ENCODE measurements at places on chromosomes 2 and 18. TPM values are rescaled to one million over a fixed set of nuclear protein-coding genes. Genes with fewer than 3 reads are reported as not detected.

DNA sequence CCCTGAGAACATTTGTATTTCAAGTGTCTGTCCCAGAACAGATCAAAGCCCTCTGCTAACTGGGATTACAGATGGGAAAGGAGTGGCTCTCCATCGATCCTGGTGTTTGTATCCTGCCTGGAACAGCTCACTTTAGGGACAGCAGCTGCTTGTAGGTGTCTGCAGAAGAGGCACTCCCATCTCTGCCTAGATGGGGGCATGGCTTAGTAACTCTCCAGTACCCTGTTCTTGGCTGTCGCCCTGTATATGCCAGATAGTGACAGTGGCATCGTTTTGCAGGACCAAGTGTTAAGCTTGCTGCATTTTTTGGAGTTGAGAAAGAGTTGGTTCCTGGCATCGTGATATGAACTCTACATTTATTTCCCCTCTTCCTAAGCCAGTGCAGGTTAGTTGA, 189.9 kb downstream of the SH3RF3 start:
- no peak overlapping the region for H3K27ac ChIP-seq
- no peak for DNase-seq
- H3K36me3 ChIP-seq: no peaks in the 10 kb centered on the region
- peaks cover 8% of the 10 kb centered on the region for H3K4me1 ChIP-seq
- no peaks in the 10 kb centered on the region for H3K27me3 ChIP-seq

GRCh38 chr18:49112031-49112430, 161.3 kb upstream of the SMAD7 start:
- peaks cover 6% of the 10 kb centered on the region for H3K36me3 ChIP-seq
- H3K4me1 ChIP-seq: peaks cover 3% of the 10 kb centered on the region
- H3K27me3 ChIP-seq: no peaks in the 10 kb centered on the region

- DNase-seq: no peak
- H3K4me1 ChIP-seq: no peaks in the 10 kb centered on the region
- H3K36me3 ChIP-seq: no peaks in the 10 kb centered on the region
- peaks cover 3% of the 10 kb centered on the region for H3K27me3 ChIP-seq
Measured at GRCh38 chr2:70651727-70652126, 98.1 kb upstream of the TGFA start.

MPP4 gene
- not detected for total RNA-seq

ERMN gene
- not detected for total RNA-seq

DNA sequence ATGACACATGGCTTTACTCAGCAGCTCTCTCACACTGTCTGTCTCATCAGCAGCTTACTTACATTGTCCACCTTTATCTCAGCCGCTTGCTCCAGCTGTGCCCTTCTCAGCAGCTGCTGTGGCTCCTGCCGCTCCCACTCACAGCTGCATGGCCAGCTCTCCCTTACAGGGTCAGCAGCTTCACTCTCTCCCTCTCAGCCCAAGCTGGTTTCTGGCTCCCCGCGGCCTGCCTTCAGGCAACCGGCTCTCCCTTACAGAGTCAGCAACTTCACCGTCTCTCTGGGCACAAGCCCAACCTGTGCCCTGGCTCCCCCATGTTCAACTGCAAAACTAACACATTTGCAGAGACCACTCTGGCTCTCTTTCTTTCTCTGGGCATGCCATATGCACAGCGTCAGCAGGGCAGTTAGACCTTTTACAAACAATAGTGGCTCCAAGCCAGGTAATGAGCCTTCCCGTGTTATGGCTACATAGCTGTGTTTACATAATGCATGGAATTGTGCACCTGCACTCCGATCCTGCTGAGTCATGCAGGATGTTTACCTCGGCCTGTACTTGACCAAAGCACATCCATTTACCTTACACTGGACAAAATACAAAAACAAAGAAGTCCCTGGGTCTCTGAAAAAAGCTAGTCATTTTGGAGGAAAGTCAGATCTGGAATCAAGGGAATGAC, 167.3 kb downstream of the DOK6 start:
- no peaks in the 10 kb centered on the region for H3K27me3 ChIP-seq
- no peaks in the 10 kb centered on the region for H3K4me1 ChIP-seq
- no peak overlapping the region for H3K4me3 ChIP-seq
- no peak for DNase-seq
- H3K36me3 ChIP-seq: no peaks in the 10 kb centered on the region
- H3K27ac ChIP-seq: no peak overlapping the region

TMEM178A gene
- total RNA-seq: 14.0 TPM

- H3K27me3 ChIP-seq: no peaks in the 10 kb centered on the region
- no peaks in the 10 kb centered on the region for H3K4me1 ChIP-seq
- no peaks in the 10 kb centered on the region for H3K36me3 ChIP-seq
- H3K27ac ChIP-seq: no peak overlapping the region
- DNase-seq: no peak
Measured at GRCh38 chr18:59661891-59662701, 35.1 kb downstream of the CCBE1 start.

- H3K27me3 ChIP-seq: no peaks in the 10 kb centered on the region
- H3K4me3 ChIP-seq: no peak overlapping the region
Measured at GRCh38 chr2:98376996-98377395, 30.7 kb downstream of the CNGA3 start.

- no peak overlapping the region for H3K4me3 ChIP-seq
- H3K36me3 ChIP-seq: no peaks in the 10 kb centered on the region
- DNase-seq: no peak
- no peaks in the 10 kb centered on the region for H3K27me3 ChIP-seq
Measured at GRCh38 chr18:35936951-35937350, 35.5 kb upstream of the RMP24 start.

RHBDD1 gene
- 23.1 TPM for total RNA-seq

SULT1C4 gene
- total RNA-seq: 2.1 TPM

DNA sequence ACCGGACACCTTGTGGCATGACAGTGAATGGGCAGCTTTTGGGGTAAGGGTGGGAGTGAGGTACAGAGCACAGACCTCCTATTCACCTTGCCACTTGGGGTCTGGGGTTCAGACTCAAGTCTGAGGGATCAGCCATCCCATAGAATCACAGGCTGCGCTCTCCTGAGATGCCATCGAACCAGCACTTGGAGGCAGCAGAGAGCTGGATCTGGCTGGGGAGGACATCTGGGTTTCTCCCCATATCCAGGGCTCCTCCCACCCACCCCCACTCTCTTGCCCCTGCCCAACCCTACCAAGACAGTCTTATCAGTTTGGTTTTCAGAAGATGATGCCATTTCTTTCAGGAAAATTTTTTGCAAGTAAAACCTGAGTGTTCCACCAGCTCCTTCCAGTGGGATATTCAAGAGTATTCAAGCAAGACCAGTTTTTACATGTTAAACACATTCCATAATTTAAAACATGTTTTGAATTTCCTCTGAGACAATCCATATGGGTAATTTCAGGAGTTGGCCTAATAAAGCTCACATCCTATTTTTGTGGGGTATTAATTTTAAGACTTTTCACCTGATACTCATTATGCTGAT, 29.2 kb upstream of the TEX44 start:
- no peak overlapping the region for H3K4me3 ChIP-seq
- peak; percentile 78 for DNase-seq
- no peaks in the 10 kb centered on the region for H3K27me3 ChIP-seq
- no peaks in the 10 kb centered on the region for H3K4me1 ChIP-seq

- no peaks in the 10 kb centered on the region for H3K36me3 ChIP-seq
- no peak overlapping the region for H3K27ac ChIP-seq
- no peak for DNase-seq
- H3K4me1 ChIP-seq: no peaks in the 10 kb centered on the region
- H3K4me3 ChIP-seq: no peak overlapping the region
Measured at GRCh38 chr2:198117406-198118041, 313.1 kb downstream of the PLCL1 start.

DNA sequence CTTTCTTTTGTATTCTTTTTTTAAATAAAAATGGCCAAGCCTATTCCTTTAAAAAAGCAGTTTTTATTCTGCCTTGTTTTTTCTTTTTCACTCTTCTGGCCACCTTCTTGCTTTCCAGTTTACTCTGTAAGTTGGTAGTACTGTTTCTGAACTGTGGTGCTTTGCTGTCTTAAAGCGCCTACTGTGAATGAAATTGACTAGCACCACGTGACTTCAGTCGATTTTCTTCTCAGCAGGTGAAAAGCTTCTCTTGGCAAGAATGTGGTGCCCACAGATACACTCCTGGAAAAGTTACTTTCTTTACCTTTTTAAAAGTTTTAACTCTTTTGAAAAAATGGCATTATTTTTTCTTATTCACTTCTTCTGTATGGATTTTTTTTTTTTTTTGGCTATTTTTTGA, 32.4 kb downstream of the DYNC1I2 start:
- H3K27ac ChIP-seq: no peak overlapping the region
- H3K4me1 ChIP-seq: no peaks in the 10 kb centered on the region
- no peak for DNase-seq

DNA sequence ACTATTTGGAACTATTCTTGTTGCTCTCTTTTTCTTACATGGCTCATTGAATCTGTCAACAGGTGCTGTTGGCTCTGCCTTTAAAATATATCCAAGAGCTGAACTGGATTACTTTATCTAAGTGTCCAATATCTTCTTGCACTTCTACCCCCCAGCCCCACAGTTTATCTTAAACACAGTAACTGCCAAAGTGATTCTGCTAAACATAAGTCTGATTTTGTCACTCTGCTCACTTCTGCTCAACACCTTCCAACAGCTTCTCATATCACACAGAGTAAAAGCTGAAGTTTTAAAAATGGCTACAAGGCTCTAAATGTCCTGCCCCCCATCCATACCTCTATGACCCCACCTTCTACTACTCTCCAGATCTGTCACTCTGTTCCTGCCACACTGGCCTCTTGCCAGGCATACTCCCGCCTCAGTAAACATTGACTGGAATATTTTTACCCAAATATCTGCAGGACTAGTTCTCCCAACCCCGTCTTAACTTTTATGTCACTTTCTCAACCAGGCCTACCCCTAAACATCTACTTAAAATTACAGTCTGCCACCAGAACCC, 130.7 kb downstream of the CCDC148 start:
- no peak for DNase-seq
- no peaks in the 10 kb centered on the region for H3K4me1 ChIP-seq
- no peak overlapping the region for H3K27ac ChIP-seq
- H3K27me3 ChIP-seq: no peaks in the 10 kb centered on the region

DNA sequence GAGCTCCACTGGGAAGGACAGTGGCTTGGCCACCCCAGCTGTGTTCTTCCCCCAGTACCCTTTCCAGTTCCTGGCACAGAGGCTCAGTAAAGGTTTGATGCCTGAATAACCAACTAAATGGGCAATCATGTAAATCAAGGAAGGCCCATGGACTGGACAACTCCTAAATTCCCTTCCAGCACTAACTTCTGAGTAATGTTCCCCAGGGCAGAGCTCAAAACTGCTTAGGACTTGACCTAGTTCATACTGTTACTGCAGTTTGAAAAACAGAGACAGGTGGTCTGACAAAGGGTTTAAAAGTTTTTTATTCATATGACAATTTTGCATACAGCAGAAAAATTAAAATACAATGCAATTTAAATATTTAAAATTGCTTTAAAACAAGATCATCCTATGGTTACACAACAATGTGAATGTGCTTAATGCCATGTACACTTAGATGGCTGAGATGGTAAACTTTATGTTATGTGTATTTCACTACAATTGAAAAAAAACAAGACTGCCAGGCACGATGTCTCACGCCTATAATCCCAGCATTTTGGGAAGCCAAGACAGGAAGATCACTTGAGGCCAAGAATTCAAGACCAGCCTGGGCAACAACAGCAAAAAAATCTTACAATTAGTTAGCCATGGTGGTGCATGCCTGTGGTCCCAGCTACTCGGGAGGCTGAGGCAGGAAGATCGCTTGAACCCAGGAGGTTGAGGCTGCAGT, 26.2 kb downstream of the PCBP1 start:
- H3K27ac ChIP-seq: no peak overlapping the region
- H3K36me3 ChIP-seq: no peaks in the 10 kb centered on the region
- no peak overlapping the region for H3K4me3 ChIP-seq

- H3K4me3 ChIP-seq: no peak overlapping the region
- DNase-seq: no peak
- H3K27ac ChIP-seq: no peak overlapping the region
- H3K36me3 ChIP-seq: peaks cover 21% of the 10 kb centered on the region
Measured at GRCh38 chr18:35991696-35992095, 19.2 kb downstream of the RMP24 start.

DNA sequence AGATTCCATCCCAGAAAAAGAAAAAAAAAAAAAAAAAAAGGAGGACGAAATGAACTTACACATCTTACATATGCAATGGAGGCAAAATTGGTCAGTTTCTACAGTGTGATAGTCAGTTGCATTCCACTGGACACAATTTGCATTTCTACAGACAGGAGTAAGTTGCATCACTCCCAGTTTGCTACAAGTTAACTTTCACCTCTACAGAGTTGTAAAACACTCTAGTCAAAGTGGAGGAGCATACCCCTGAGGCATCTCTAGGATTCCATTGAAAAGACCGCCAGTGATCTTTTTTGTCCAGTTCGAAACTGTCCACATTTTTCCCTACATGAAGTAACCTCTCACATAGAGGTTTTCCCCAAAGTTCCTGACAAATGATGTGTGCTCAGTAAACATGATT, 202.8 kb downstream of the VAPA start:
- H3K27me3 ChIP-seq: no peaks in the 10 kb centered on the region
- no peak overlapping the region for H3K4me3 ChIP-seq
- H3K4me1 ChIP-seq: no peaks in the 10 kb centered on the region
- no peaks in the 10 kb centered on the region for H3K36me3 ChIP-seq
- H3K27ac ChIP-seq: no peak overlapping the region

- no peak overlapping the region for H3K27ac ChIP-seq
- DNase-seq: no peak
- no peaks in the 10 kb centered on the region for H3K4me1 ChIP-seq
- H3K4me3 ChIP-seq: no peak overlapping the region
Measured at GRCh38 chr2:225738735-225739134, 339.2 kb downstream of the NYAP2 start.

- no peaks in the 10 kb centered on the region for H3K27me3 ChIP-seq
- no peak overlapping the region for H3K4me3 ChIP-seq
- H3K27ac ChIP-seq: no peak overlapping the region
- H3K4me1 ChIP-seq: no peaks in the 10 kb centered on the region
- H3K36me3 ChIP-seq: no peaks in the 10 kb centered on the region
Measured at GRCh38 chr18:21682371-21683051, 22.1 kb downstream of the ABHD3 start.

- H3K27me3 ChIP-seq: no peaks in the 10 kb centered on the region
- H3K4me1 ChIP-seq: no peaks in the 10 kb centered on the region
- no peak for DNase-seq
- H3K36me3 ChIP-seq: no peaks in the 10 kb centered on the region
Measured at GRCh38 chr2:149679286-149679685, 91.7 kb upstream of the MMADHC start.

DNA sequence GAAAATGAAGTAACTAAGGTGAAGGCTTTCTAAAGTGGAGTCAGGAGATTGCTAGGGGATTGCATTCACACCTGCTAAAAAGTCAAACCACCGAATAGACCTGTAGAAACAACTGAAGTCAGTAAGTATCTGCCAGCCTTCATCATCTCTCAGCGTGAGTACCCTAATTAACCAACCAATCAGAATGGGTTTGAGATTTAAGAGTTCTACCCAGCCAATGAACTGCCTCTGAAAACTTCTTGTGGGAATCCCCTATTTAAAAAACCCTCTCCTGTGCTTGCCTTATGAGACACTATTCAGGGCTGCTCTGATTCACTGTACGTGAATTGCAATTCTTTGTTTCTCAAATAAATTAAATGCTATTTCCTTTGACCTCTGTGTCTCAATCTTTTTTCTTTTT, 3.4 kb upstream of the FAM161A start:
- DNase-seq: no peak
- no peaks in the 10 kb centered on the region for H3K36me3 ChIP-seq
- H3K27ac ChIP-seq: no peak overlapping the region
- H3K27me3 ChIP-seq: no peaks in the 10 kb centered on the region
- peaks cover 3% of the 10 kb centered on the region for H3K4me1 ChIP-seq
- no peak overlapping the region for H3K4me3 ChIP-seq

GRCh38 chr2:11370377-11371091, 26.1 kb upstream of the ROCK2 start:
- no peak overlapping the region for H3K27ac ChIP-seq
- no peaks in the 10 kb centered on the region for H3K4me1 ChIP-seq
- DNase-seq: no peak
- no peak overlapping the region for H3K4me3 ChIP-seq
- H3K36me3 ChIP-seq: no peaks in the 10 kb centered on the region

LYG1 gene
- not detected for total RNA-seq

Data from H1 (cell line).